Bronchial epithelial cell (primary cell): ENCODE measurements at places on chromosomes 4 and X. TPM values are rescaled to one million over a fixed set of nuclear protein-coding genes. Genes with fewer than 3 reads are reported as not detected.
A peak's percentile ranks its signal among the peaks of the same experiment; 100 is the strongest.

Gene CPLX1
- not detected in 2 replicates for total RNA-seq

Gene TCEAL5
- not detected in 2 replicates for total RNA-seq

Gene SUPT20HL1
- total RNA-seq: under 0.01 TPM in 1 of 2 replicates, not detected in the other

Gene LRAT
- 12.4 and 21.5 TPM in 2 replicates for total RNA-seq

Gene RS1
- not detected in 2 replicates for total RNA-seq

DNA sequence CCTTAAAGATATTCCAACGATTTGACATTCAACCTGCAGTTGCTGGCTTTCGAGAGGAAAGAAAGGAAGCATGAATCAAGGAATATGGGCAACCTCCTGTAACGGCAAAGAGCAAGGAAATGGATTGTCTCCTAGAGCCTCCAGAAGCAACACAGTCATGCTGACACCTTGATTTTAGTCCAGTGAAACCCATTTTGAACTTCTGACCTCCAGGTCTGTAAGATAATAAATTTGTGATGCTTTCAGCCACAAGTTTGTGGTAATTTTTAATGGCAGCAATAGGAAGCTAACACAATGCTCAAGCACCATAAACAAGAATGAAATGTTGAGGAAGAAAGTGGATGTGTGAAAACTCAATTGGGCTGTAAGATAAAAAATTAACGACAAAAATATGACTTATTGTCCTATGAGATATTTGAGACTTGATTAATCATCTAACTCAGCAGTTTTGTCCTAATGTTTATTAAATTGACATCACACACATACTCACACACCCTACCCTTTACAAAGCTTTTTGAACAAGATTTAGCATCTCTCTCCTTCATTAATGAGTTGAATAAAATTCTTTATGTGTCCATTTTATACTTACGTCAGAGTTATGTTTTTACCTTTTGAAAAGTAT, 857.2 kb upstream of the INTU start:
- DNase-seq: no peak

DNA sequence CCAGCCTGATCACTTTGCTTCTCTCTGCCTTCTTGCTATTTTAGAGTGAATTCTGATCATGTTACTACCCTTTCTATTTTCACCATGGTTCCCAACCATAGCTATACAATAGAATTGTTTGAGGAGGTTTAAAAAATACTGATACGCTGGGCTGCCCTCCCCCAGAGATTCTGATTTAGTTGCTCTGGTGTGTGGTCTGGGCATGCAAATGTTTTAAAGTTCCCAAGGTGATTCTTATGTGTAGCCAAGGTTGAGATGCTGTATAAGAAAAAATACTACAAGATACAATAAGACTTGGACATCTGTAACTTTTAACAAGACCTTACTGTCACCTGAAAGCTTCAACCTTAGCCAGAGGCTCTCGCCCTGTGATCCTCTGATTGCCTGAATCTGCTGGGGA, 22.2 kb upstream of the INTS6L start:
- DNase-seq: no peak

DNA sequence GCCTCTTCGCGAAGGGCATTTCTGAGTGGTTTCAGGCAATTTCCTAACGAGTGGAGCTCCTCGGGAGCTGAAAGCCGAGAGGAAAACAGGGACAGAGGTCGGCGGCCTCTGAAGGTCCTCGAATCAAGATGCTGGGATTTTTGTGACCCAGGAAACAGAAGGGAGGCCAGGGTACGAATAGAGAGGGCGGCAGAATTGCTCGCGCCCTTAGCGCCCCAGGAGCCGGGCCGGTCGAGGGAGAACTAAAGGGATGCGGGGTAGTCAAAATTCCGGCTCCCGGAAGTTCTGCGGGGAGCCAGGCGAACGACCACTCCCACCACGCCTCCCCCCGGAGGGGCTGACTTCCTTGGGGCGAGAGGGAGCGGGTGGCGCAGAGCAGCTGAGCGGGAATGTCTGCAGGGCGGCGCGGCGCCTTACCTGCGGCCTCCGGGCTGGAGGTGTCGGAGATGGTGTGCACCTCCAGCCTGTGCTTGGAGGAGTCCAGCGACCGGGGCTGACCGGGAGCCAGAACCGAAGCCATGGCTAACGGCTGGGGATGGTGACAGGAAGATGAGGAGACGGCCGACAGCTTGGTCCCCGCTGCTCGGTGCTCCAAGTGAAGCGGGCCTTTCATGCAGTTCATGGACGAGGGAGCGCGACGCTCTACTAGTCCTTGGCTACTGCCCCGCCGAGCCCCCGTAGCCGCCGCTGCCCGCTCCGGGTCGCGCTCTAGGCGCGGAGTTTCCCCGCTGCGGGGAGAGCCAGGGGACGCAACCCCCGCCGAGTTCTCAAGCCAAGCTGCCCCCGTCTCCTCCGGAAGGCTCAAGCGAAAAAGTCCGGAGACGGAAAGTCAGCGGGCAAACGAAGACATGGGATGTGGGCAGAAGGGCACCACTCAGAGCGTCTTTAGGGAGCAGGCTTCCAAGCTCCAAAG, 782 bp downstream of the PITX2 start:
- no peak for DNase-seq

DNA sequence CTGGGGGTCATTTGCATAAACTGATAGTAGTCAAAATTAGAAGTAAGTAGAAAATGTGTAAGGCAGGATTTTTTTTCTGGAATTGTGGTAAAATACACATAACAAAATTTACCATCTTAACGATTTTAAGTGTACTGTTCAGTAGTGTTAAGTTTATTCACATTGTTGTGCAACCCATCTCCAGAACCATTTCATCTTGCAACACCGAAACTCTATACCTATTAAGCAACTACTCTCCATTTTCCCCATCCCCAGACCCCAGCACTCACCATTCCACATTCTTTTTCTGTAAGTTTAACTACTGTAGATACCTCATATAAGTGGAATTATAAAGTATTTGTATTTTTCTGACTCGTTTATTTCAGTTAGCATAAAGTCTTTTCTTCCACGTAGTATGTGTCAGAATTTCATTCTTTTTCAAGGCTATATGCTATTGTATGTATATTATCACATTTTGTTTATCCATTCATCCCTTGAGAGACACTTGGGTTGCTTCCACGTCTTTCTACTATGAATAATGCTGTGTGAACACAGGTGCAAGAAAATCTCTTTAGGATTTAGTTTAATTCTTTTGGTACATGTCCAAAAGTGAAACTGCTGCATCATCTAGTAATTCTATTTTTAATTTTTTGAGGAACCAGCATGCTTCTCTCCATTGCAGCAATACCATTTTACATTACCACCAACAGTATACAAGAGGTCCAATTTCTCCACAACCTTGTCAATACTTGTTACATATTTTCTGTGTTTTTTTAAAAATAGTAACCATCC, 39.1 kb upstream of the NSUN7 start:
- DNase-seq: peak; percentile 50

DNA sequence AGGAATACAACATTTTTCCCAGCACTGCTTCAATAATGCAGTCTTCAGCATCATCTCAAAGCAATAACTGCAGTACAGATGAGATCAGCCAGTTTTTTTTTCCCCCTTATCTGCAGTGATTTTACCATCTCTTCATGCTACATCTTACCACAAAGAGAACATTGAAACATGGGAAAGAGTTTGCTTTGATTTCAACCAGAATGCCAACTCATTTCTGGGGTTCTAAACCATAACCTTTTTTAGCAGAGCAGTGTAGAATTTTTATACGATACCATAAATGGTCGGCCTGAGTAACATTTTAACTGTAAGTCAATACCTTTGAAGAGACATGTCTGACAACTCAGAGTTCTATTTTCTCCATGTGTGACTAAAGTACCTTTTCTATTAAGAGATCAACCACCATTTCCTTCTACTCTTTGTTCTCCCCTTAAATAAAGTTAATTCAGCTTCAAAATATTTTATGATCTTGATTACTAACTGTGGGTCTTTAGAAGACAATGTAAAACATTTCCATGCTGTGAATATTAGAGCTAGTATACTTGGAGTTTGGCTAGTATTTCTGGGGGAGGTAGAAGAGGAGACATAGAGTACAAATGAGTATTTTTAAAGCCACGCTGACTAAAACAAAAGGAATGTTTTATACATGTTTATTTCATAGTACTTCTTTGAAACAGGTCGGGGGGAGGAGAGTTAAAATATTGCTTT, 69.1 kb downstream of the TET2 start:
- peak; percentile 33 for DNase-seq

DNA sequence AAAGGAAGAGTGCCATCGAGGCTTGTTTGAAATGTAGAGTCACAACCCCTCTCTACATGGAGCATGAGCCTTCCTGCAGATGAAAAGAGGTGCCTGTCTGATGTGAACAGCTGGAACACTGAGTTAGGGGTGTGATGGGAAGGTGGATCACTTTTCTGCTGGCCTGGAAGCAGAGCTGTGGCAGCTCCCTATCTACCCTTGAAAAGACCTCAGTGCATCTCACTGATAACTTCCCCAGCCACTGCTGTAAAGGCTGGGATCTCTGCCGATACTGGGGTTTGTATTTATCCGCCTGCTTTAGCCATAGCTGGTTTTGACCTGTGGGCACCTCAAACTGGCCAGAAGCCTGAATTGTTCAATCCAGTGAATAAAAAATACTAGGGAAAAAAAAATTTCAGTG, 46.8 kb downstream of the HPGD start:
- DNase-seq: no peak

- DNase-seq: no peak
These were observed 64.0 kb downstream of the NBDY start for GRCh38 chrX:56793112-56793430.

DNA sequence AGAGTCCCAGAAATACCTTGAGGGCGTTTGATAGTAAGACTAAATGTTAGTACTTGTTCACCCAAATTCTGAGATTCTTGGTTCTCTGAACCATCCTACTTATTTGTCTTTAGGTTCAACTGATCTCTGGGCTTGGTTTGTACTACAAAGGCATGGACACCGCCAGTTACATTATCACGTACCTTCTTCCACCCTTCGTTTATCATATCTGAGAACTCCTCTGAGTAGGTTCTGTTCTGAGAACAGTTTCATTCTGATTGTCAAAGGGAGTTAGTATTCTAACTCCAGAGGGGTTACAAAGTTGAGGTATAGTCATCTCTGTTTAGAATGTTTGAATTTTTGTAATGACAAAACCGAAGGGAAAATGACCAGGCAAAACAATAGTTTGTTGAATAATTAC, 19.3 kb downstream of the ZFX start:
- no peak for DNase-seq

GRCh38 chr4:159706704-159707103, 603.8 kb downstream of the RAPGEF2 start:
- DNase-seq: no peak

DNA sequence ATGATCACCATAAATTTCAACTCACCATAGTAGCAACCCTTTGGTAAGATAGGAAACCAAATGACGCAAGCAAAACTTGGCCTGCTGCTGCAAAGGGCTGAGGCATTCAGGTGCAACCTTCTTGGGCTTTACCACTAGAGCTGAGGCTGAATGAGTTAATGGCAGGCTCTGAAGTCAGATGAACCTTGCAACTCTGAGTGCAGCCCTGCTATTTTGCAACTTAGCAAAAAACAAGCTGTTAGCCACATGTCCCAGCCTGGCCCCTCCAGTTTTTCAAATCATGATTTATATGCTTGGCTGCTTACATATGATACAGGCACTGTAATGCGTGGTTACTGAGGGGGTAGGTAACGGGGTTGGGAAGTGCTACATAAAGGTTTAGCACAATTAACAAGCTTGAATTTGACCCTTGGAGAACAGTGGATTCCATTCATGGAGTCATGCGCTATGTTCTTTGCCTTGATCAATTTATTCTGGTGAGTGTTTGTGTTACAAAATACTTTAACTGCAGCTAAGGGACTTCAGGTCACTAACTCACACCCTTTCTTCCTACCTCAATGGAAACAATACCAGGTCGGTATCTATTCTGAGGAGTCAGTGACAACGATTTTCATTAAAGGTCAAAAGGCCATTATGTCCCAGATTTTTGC, 80.5 kb upstream of the PPARGC1A start:
- no peak for DNase-seq

GRCh38 chr4:123217664-123218063, 178.9 kb upstream of the SPRY1 start:
- DNase-seq: no peak

DNA sequence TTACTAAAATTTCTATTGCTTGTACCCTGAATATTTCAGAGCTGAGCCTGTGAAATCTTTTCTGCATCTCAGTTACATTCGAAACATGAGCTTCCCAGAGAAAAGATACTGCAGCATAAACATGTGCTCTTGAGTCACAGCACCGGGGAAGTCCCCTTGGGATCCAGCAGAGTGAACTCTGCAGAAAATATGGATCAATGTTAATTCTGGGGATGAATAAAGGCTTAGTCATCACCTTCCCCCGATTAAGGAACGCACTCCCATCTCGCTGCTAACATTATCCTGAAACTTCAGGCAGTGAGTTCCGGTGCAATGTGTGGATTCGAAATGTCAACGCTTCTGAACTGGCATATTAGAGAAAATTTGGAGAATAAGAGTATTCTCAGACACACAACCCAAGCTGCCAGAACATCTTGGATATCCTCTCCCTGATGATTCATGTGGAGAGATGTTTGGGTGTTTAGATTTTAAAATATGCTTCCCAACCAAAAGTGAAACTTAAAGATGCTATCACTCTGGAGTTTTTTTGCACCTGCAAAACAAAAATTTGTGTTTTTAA, 90.8 kb downstream of the IRF2 start:
- DNase-seq: peak; percentile 98

GRCh38 chr4:83191026-83191425, 76.5 kb upstream of the PLAC8 start:
- DNase-seq: no peak
